ENCODE measurements at places on chromosomes 6 and 20.

- no peak for DNase-seq
Measured at GRCh38 chr6:168390749-168391420, 50.1 kb upstream of the SMOC2 start.

DNA sequence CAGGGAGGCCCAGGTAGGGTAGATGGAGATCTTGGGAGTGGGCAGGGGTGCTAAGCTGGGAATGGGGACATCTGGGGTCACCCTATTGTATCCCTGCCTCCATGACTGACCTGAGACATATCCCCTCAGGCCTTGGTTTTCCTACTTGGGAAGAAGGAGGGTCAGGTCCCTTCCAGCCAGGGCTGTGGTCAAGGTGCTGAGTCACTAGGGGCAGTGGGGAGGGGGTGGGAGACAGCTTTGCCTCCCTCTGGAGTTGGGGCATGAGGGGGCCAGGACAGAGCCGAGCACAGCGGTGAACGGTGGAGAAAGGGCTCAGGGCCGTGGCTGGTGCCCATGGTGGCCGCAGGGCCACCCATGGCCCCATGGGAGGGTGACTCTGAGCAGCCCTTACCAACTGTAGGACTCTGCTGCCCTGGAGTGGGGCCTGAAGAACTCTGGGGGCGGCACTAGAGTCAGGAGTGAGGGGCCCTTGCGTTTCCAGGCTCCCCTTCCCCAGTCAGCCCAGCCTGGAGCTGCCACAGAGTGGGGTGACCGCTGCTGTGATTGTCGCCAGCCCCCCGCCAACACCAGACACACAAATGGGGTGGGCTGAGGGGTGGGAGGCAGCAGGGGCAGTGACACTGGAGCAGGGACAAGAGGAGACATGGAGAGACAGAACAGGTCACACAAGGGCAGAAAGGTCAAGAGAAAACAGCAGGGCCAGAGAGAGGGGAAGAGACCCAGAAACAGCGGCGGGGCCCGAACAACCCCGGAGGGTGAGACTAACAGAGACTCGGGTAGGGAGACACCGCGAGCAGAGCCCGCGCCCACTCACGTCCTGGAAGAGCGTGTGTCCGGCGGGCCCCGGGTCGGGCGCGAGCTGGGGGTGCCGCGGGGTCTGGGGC lies 576 bp downstream of the NECAB3 start:
- peak; percentile 73 for DNase-seq

DNA sequence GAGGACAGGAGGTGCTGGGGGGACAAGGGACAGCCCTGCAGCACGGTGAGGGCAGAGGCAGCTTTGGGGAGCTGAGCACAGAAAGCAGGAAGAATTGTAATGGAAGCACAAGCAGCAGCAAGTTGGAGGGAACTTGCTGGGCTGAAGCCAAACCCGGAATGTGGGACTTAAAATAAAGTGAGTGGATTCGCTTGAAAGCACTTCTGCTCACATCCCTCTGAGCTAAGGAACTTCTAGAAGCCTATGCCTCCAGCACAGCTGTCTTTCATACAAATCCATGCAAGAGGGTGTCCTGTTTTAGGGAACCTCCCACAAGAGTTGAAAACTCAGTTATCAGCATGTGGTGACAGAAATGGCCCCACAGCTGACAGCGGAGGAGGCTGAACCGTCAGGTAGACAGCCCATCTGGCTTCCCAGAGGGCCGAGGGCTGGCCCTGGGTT lies 71.4 kb upstream of the MLN start:
- no peak for DNase-seq

DNA sequence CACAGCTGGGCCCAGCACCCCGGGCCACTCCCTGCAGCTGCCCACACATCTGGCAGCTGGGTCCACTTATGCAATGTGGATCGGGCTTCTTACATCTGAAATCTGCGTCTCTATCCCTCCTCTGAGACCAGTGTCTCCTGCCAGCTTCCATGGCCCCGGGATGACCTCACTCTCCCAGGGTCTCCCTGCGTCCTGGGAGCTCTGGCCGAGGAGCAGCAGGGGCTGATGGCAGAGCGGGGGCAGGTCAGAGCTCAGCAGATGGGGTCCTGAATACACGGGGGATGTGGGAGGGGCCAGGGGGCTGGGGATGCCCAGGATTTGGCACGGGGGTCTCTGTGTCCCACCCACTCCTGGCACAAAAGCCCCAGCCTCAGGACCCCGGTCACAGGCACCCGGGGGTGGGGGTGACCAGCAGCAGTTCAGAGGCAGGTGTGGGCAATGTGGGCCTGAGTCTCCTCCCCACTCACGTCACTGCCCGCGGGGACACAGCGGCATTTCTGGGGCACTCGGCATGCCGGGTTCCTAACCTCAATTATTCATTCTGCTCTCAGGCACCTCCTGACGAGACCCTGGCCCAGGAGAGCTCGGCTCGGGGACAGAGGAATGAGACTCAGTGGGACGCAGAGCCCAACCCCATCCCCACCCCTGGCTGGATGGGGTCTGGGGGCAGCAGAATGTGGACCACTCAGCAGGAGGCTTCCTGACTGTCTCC lies 16.4 kb downstream of the CHRNA4 start:
- no peak for DNase-seq

DNA sequence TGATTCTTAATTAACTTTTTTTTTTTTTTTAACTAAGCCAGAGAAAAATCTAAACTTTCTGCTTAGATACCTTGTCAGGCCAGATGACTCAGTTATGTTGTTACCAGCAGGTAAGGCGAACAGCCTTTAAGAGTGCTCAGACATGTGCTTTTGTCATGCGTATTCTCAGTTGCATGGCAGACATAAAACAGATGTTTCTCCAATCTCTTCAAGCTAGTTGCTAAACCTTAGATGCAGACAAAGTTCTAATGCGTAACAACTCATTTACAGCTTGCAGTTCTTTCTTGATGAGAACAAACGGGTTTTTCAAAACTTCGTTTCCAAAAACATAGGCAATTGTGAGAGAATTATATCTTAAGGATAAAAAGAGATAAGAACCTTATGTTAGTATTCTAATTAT lies 49.6 kb upstream of the GFRAL start:
- DNase-seq: no peak

DNA sequence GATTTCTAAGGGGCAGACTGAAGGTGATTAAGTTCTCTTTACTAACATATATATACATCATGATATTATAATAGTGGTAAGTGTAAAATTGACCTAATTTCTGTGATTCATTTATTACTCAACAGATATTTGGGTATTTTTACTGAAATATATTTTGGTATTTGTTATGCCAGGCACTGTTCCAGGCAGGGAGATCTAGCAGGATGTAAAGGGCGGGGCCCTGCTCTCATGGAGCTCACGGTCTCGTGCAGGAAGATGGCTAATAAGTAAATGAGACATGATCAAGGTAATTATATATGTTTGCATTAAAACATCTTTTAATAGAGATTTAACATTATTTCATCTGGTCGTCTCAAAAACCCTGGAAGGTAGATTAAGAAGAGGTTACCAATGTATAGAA lies 27.7 kb downstream of the FAM50B start:
- no peak for DNase-seq

GRCh38 chr6:52283111-52283510 lies 1.4 kb downstream of the MCM3 start:
- DNase-seq: no peak

DNA sequence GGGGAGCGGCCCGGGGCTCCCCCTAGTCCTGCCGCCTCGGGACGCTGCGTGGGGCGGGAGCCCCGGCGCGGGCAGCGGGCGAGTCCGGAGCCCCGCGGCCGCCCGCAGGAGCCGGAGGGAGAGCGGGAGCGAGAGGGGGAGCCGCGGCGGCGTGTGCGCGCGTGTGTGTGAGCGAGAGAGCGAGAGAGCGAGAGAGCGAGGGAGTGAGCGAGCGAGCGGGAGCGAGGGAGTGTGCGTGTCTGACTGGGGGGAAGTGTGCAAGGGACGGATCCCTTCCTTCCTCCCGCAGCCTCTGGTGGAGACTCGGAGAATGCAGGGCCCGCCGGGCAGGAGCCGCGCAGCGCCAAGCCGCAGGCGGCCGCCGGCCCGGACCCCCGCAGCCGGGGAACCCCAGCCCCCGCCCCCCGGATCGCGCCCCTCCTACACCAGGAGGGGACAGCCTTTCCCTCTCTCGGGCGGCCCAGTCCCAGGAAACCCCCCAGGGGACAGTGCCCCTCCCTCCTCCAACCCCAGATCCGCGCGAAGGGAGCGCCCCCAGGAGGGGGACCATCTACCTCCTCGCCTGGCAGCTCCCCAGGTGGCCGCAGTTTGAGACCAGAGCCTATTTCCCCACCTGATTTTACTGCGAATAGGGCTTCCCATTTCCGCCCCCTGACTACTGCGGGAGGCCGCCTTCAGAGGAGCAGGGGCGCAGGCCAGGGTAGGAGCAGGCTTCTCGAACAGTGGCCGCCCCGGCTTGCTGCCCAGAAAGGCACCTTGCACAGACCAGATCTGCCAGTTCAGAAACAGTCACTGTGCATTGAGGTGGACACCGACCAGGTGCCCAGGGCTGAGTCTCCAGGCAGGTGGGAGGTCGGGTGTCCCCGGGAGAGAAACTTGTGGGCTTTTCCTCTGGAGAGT lies at the start of gene CDH22:
TSS of gene CDH22 (minus strand) at position 241 of the 900 bp plus-strand sequence. CDS start 57,204 bp downstream, outside the sequence.
- DNase-seq: peak; percentile 63

GRCh38 chr6:81818901-81819361 lies 66.5 kb upstream of the TENT5A start:
- DNase-seq: no peak
